HL-60 (cell line): ENCODE measurements at places on chromosomes 5 and 9.

GRCh38 chr5:156474251-156474650 lies 147.3 kb downstream of the SGCD start:
- DNase-seq = no peak

GRCh38 chr9:105972466-105973204 lies 278.3 kb downstream of the TMEM38B start:
- DNase-seq = no peak

GRCh38 chr9:109739760-109740159 lies 40.2 kb upstream of the PALM2AKAP2 start:
- no peak for DNase-seq

- DNase-seq = no peak
These were observed 419.2 kb downstream of the AGTPBP1 start for GRCh38 chr9:85322592-85322991.

GRCh38 chr9:133335924-133336811 lies at the start of gene SURF6:
TSS of gene SURF6 (minus strand) at chr9:133336188. CDS start at chr9:133336132, 56 bp downstream.
- DNase-seq = peak; percentile 94

- no peak for DNase-seq
These were observed 51.9 kb upstream of the PIP5K1B start for GRCh38 chr9:68653141-68653595.

DNA sequence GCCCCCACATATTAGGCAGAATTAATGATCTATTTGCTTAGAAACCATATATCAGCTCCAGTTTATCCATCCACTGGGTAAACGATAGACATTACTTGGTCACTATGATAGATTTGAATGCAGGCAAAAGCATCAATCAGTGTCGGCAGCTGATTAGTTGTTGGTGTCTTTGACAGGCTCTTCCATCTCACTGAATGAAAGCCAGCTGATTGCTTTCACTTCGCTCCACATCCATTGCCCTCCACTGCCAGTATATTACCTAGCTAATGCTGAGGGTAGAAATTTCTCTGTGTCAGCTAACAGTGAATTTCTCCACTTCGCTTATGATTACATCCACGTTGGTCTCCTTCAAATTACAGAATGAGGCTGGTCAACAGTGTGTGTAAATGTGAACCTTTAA lies 821.3 kb upstream of the TYRP1 start:
- DNase-seq = no peak

GRCh38 chr5:57600321-57600720 lies 117.7 kb upstream of the ACTBL2 start:
- DNase-seq = no peak

DNA sequence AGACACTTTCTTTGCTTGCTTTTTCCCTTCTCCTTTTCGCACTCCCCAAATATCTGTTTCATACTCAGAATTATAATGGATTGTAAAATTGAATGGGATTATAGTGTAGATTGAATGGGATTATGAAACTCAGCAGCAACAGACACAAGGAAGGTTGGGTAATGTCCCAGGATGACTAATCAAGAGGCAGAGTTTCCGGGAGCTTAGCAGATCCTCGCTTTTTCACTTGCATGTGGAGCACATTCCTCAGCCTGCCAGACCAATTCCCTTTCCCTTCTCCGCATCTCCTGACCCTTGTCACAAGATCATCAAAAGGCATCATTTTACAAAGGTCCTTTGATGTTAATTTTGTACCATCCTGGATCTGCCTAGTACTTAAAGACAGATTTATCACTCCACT lies 55.1 kb upstream of the SLC1A1 start:
- no peak for DNase-seq

GRCh38 chr5:161261668-161262323 lies 284.7 kb downstream of the GABRB2 start:
- DNase-seq = no peak

- no peak for DNase-seq
These were observed 66.3 kb downstream of the ANKRD33B start for GRCh38 chr5:10630126-10630525.

- no peak for DNase-seq
These were observed 139.4 kb upstream of the LMX1B start for GRCh38 chr9:126474206-126474765.

DNA sequence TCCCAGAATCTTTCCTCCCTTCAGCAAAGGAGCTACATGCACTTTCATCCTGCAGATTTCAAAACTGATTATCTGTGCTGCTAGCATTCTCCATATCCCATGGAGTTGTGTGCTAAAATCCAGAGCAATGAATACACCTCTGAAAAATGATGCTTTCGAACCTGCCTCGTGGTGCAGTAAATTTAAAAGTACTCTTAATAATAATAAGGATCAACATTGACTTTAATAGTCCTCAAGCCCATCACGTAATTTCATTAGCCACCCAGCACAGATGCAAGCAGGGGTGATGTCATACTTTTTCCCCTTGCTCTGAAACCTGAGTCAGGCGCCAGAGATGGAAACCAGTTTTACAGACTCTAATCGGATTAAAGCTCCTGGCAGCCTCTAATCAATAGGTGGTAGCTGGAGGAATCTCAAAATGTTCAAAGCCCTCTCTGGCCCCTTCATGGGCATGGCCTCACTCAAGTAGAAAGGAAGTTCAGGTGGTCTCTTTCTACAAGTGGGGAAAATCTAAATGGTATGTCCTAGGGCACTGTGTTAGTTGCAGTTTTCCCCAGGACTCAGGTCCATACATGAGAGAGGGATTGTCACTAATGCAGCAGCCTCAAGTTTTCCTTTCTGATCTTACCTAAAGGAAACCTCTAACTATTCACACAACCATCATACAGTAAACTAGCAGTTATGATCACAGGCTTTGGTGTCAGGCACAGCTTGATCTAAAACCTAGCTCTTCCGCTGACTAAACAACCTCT lies 221.6 kb upstream of the SLC30A5 start:
- no peak for DNase-seq

GRCh38 chr5:16889203-16889971 lies 46.7 kb downstream of the MYO10 start:
- DNase-seq = no peak
